Hair follicle dermal papilla cell (primary cell): ENCODE measurements at places on chromosomes 1 and 21. TPM values are rescaled to one million over a fixed set of nuclear protein-coding genes. Genes with fewer than 3 reads are reported as not detected.

TIE1 gene
- not detected in 2 replicates for total RNA-seq

HSPG2 gene
- 133 and 142 TPM in 2 replicates for total RNA-seq

SLAMF1 gene
- total RNA-seq: not detected in 2 replicates

RXFP4 gene
- not detected in 2 replicates for total RNA-seq
